Activated naive CD8-positive, alpha-beta T cell treated with anti-CD3 and anti-CD28 coated beads, Interleukin-2, amount 10 ng/mL, durations not matched to agents 7 days and 5 days (primary cell): ENCODE measurements at places on chromosomes 7 and 10. TPM values are rescaled to one million over a fixed set of nuclear protein-coding genes. Genes with fewer than 3 reads are reported as not detected.

DNA sequence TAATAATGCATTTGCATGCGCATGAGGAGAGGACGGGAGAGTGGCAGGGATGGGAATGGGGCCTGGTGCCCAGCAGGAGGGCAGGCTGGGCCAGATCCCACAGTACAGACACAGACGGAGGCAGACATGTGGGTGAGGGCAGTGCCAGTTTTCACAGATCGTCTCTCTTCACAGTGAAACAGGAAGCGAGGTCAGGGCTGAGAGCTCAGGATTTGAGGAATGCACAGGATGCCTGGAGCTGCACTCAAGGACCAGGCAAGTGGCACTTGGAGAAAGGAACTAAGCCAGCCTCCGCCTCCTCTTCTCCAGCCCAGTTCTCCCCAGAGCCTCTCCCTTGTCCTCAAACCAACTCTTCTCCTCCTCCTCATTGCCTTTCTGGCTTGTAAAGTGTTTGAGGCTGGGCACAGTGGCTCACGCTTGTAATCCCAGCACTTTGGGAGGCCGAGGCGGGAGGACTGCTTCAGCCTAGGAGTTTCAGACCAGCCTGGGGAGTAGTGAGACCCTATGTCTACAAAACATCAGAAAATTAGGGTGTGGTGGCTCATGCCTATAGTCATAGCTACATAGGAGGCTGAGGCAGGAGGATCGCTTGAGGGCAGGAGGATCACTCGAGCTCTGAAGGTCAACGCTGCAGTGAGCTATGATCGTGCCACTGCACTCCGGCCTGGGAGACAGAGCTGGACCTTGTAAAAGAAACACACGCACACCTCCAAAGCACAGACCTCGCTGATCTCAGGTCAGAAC, 115.2 kb downstream of the HIP1 start:
- peaks cover 9% of the 10 kb centered on the region for H3K27me3 ChIP-seq
- H3K27ac ChIP-seq: peak overlapping the region; percentile 46
- no peak overlapping the region for H3K4me3 ChIP-seq
- peaks cover 4% of the 10 kb centered on the region for H3K4me1 ChIP-seq

GRCh38 chr7:135251496-135252391, 18.1 kb downstream of the STRA8 start:
- no peak overlapping the region for H3K4me3 ChIP-seq
- no peaks in the 10 kb centered on the region for H3K27me3 ChIP-seq
- peaks cover 3% of the 10 kb centered on the region for H3K4me1 ChIP-seq
- no peak for DNase-seq

GRCh38 chr10:114822444-114823076, 980 bp downstream of the FHIP2A start:
- peaks cover 13% of the 10 kb centered on the region for H3K36me3 ChIP-seq
- H3K27ac ChIP-seq: peak overlapping the region; percentile 92
- peak overlapping the region; percentile 92 for H3K4me3 ChIP-seq
- no peak for DNase-seq
- peaks cover 22% of the 10 kb centered on the region for H3K27me3 ChIP-seq
- H3K4me1 ChIP-seq: peaks cover 15% of the 10 kb centered on the region

- no peak overlapping the region for H3K4me3 ChIP-seq
- peaks cover 2% of the 10 kb centered on the region for H3K4me1 ChIP-seq
- no peak for DNase-seq
- no peak overlapping the region for H3K27ac ChIP-seq
Measured at GRCh38 chr7:44236333-44236728, 35.6 kb downstream of the YKT6 start.

- H3K36me3 ChIP-seq: no peaks in the 10 kb centered on the region
- no peak for DNase-seq
- H3K27ac ChIP-seq: no peak overlapping the region
- no peaks in the 10 kb centered on the region for H3K27me3 ChIP-seq
- H3K4me1 ChIP-seq: no peaks in the 10 kb centered on the region
Measured at GRCh38 chr10:76282061-76283025, 850.9 kb downstream of the LRMDA start.

DNA sequence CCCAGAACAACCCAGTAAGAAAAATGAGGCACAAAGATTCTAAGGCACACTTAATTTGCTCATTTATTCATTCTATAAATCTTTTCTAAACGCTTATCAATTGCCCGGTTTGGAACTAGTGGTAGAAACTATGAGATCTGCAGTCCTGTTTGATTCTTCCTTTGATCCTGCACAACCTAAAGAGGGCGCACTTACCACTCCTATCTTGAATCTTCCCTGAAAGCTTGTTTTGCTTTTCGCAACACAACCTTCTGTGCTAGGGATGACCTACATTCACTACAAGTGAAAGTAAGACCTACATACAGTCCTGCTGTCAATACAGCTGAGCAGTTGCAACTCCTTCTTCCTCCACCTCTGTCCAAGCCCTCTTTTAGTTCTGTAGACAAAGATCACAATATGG, 12.6 kb upstream of the ARL4A start:
- no peak overlapping the region for H3K4me3 ChIP-seq
- H3K27me3 ChIP-seq: no peaks in the 10 kb centered on the region
- H3K36me3 ChIP-seq: no peaks in the 10 kb centered on the region
- no peak overlapping the region for H3K27ac ChIP-seq

- DNase-seq: no peak
- H3K4me1 ChIP-seq: peaks cover 65% of the 10 kb centered on the region
- H3K27me3 ChIP-seq: no peaks in the 10 kb centered on the region
- H3K36me3 ChIP-seq: peaks cover 52% of the 10 kb centered on the region
Measured at GRCh38 chr7:99619571-99620130, 2.9 kb downstream of the ZSCAN25 start.

GRCh38 chr10:6002809-6003510, 25.6 kb upstream of the IL15RA start:
- H3K4me3 ChIP-seq: no peak overlapping the region
- peaks cover 8% of the 10 kb centered on the region for H3K4me1 ChIP-seq
- H3K27ac ChIP-seq: no peak overlapping the region
- H3K36me3 ChIP-seq: peaks cover under 1% of the 10 kb centered on the region
- DNase-seq: no peak

BLNK gene
- total RNA-seq: 0.44 TPM

SEM1 gene
- total RNA-seq: 42.8 TPM

- H3K27ac ChIP-seq: no peak overlapping the region
- no peak overlapping the region for H3K4me3 ChIP-seq
- H3K36me3 ChIP-seq: peaks cover 2% of the 10 kb centered on the region
- H3K27me3 ChIP-seq: no peaks in the 10 kb centered on the region
Measured at GRCh38 chr10:79050896-79051555, 17.7 kb upstream of the ZMIZ1 start.

- no peak for DNase-seq
- H3K27ac ChIP-seq: no peak overlapping the region
- no peaks in the 10 kb centered on the region for H3K27me3 ChIP-seq
- no peak overlapping the region for H3K4me3 ChIP-seq
- H3K4me1 ChIP-seq: no peaks in the 10 kb centered on the region
Measured at GRCh38 chr7:19519443-19520021, 189.3 kb downstream of the POLR1F start.

- H3K4me1 ChIP-seq: peaks cover 7% of the 10 kb centered on the region
- no peak overlapping the region for H3K27ac ChIP-seq
- DNase-seq: no peak
- H3K27me3 ChIP-seq: no peaks in the 10 kb centered on the region
- H3K36me3 ChIP-seq: peaks cover 10% of the 10 kb centered on the region
Measured at GRCh38 chr10:16765509-16766375, 51.5 kb downstream of the RSU1 start.

GRCh38 chr7:99089914-99090629, 53.8 kb downstream of the SMURF1 start:
- DNase-seq: no peak
- peaks cover 9% of the 10 kb centered on the region for H3K36me3 ChIP-seq
- no peak overlapping the region for H3K27ac ChIP-seq
- H3K4me1 ChIP-seq: no peaks in the 10 kb centered on the region
- no peak overlapping the region for H3K4me3 ChIP-seq

DNA sequence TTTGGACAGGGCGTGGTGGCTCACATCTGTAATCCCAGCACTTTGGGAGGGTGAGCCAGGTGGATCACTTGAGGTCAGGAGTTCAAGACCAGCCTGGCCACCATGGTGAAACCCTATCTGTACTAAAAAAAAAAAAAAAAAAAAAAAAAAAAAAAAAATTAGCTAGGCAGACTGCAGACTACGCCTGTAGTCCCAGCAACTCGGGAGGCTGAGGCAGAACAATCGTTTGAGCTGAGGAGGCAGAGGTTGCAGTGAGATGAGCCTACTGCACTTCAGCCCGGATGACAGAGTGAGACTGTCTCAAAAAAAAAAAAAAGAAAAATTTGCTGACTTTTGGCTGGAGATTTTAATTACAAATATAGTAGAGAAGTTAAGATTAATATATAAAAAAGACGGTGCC, 104.0 kb downstream of the HIPK2 start:
- no peak overlapping the region for H3K27ac ChIP-seq
- no peak for DNase-seq
- H3K36me3 ChIP-seq: peaks cover 3% of the 10 kb centered on the region
- H3K4me3 ChIP-seq: no peak overlapping the region

GRCh38 chr7:36198854-36199266, 45.8 kb downstream of the EEPD1 start:
- no peak overlapping the region for H3K4me3 ChIP-seq
- no peak for DNase-seq

GRCh38 chr7:157193274-157193673, 54.5 kb downstream of the UBE3C start:
- H3K36me3 ChIP-seq: peaks cover 26% of the 10 kb centered on the region
- no peak overlapping the region for H3K27ac ChIP-seq
- peaks cover 3% of the 10 kb centered on the region for H3K4me1 ChIP-seq
- no peak for DNase-seq
- no peak overlapping the region for H3K4me3 ChIP-seq
